ENCODE measurements at places on chromosomes 5 and 9.

DNA sequence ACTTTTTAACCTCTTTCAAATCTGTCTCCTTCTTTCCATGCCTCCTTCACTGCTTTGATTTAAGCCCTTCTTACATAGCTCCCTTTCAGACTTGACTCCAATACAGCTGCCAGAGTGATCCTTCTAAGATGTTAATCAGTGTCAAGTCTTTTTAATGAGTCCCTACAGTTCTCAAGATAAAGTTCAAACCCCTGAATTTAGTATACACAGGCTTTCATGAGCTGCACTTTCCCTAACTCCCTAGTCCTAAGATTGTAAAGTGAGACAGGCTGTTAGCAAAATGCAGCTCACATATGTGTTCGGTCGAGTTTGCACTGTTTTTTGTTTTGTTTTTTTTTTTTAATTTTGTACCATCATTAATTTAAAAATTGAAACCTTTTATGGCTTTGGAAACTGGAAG is 190.4 kb upstream of the VCAN start:
- DNase-seq = no peak

GRCh38 chr5:53825926-53826325 is 265.5 kb downstream of the NDUFS4 start:
- DNase-seq = no peak

DNA sequence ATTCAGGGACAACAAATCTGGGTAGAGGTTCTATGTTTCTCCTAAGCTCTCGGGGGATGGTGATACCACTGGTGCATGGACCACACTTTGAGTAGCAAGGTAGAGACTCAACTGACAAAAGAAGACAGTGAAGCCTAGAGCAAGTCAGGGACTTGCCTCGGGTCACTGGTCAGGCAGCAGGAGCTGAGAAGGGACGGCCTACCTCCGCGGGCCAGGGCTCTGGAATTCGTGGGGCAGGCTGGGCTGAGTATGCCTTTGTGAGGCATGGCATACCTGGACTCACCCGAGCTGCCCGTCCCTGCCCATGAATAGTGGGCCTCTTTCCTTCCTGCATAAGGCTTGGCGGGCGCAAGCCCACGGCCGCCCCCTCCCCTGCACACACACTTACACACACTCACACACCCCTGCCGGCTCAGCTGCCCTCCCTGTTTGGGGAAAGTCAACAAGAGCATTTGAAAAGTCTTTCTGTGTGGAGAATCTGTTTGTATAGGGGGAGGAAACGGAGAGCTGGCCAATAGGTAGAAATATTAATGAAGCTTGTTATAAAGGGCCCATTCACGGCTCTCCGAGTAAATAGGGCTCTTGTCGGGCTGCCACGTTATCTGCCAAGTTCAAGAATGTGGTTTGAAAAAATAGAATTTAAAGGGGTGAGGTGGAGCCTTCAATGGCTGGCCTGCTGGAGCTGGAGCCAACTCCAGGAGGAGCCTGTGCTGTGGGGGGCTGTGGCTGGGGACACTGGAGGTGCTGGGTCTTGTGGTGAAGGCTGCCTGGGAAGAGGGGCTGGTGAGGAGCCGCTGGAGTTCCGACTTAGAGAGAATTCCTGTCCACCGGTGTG is 19.1 kb upstream of the KIF12 start:
- DNase-seq = no peak

DNA sequence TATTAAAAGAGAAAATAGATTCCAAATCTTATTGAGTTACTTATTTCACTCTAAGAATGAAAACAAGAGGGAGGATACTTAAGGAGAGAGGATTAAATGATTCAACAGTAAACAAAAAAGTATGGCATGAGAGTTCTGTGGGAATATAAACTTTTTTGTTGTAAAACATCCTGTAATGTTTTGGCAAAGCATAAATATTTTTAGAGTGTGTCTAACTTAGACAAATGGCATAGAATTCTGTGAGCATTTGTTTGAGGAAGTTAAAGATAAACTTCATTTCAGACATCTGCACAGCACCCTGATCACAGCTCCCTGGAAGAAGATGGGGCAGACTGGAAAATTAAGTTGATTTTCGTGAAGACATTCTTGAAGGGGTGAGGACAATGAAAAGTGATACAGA is 246.8 kb upstream of the HAPLN1 start:
- no peak for DNase-seq

DNA sequence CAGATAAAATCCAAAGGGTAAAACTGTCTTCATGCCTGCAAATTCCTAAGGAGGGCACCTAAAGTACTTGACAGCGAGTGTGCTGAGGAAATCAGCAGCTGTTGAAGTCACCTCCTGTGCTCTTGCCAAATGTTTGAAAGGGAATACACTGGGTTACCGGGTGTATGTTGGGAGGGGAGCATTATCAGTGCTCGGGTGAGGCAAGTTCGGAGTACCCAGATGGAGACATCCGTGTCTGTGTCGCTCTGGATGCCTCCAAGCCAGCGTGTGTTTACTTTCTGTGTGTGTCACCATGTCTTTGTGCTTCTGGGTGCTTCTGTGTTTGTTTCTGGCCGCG is 727 bp upstream of the ADRB2 start:
- no peak for DNase-seq

GRCh38 chr9:101514071-101514470 is 19.6 kb upstream of the RNF20 start:
- no peak for DNase-seq

DNA sequence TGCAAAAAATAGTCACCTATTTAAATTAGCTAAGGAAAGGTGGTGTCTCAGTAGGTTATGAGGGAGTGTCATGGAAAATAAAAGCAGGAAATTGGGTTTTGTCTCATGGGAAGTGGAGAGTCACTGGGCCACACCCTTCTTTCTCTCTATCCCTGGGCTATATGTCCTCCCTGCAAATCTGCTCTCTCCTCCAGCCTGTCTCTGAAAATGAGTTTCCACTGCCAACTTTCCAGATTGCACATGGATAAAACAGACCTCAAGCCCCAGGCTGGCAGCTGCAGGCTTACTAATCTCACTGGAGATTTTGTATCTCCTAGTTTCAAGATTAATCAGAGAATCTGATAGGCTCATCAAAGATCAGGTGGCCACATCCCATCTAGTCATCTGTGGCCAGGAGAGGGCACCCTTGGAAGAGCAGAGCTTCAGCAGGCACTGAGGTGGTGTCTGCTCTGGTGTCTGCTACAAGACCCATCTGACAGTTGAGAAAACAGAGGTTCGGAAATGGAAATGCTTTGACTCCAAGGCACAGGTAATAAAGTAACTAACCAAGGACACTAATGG is 178.9 kb downstream of the MSX2 start:
- DNase-seq = no peak

DNA sequence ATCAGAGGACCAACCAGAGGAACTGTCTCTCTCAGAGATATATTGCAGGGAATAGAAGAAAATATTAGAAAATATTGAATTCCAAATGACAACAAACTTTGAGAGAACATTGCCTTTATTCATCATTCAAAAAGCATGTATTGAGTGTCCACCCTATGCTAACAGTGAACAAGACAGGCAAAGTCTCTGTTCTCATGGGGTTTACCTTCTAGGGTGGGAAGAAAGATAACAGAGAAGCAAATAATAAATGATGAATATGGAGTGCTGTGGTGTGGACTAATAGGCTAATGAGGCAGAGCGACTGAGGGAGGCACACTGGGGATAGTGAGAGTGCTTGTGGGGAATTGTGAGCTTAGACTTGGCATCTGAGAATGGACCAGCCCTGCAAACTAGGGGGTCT is 43.4 kb upstream of the SHB start:
- DNase-seq = no peak

GRCh38 chr5:67747096-67747495 is 468.5 kb upstream of the PIK3R1 start:
- no peak for DNase-seq

- DNase-seq = no peak
These were observed 206.2 kb upstream of the EFNA5 start for GRCh38 chr5:107876906-107877305.

DNA sequence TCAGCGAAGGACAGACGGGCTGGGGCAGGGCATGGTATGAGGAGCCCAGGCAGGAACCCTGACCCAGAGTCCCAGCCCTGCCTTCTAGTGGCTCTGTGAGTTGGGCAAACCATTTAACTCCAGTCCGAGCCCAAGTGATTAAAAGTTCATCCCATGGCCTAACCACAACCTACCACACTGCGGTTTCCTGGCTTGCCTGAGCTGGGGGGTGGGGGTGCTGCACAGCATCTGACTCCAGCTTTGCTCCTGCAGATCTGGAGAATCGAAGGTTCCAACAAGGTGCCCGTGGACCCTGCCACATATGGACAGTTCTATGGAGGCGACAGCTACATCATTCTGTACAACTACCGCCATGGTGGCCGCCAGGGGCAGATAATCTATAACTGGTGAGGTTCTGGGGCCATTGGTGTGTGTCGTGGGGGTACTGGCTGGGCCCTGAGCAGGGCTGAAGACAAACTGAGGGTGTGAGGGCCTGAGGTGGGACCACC is 49.0 kb downstream of the STOM start:
- DNase-seq = no peak

- no peak for DNase-seq
These were observed 111.2 kb downstream of the STRBP start for GRCh38 chr9:123157221-123157620.

- DNase-seq = no peak
These were observed 151.2 kb upstream of the ADRA1B start for GRCh38 chr5:159765135-159765433.

- no peak for DNase-seq
These were observed 33.8 kb downstream of the SVEP1 start for GRCh38 chr9:110545705-110546104.

DNA sequence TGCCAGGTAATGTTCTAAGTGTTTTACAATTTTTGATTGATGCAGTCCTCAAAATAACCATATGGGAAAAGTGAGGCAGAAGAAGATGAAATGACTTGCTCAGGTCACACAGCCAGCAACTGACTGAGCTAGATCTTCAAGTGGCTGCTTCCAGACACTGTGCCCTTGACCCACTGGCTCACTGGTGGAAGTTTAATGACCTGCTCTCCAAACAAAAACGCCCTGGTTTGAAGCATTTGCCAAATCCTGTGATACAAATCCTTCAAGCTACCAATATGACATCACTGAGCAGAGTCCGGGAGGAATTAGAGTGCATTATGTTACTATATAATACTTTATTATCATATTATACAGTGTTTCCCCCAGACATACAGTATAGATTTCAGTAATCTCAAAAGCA is 459.4 kb downstream of the GADD45G start:
- no peak for DNase-seq

DNA sequence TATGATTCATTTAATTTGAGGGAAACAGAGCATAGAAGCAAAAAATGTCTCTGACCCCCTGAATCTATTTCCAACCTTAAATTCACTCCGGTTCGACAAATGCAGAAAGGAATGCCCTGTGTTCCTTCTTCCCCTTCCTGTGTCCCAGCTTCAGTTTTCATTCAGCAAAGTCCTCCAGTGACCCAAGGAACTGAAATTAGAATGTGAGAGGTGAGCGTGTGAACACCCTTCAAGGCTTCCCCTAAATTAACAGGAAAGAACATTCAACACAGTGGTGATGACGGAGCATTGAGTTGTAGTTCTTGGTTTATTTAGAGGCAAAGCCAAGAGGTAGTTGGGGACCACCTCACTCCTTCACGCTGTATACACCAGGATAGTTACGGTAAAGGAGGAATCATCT is 97.6 kb upstream of the CTSL start:
- DNase-seq = no peak

DNA sequence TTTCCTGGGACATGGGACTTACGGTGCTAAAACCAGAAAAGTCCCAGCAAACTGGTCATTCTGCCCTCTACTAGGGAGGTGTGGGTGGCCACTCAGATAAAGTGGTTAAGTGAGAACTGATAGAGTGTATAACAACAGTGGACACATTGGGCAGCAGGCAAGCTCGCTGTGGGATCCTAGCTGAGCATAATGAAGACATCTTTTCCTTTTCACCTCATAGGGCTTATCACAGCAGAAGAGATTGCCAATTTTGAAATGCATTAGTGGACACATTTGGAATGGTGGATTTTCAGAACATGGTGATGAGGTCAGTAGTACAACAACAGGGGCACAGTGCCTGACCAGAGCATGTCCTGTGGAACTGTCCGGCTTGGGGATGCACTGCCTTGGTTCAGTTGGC is 477.1 kb upstream of the KIF2A start:
- no peak for DNase-seq

- DNase-seq = no peak
These were observed 50.6 kb downstream of the LNPEP start for GRCh38 chr5:96986450-96986849.

GRCh38 chr5:143084407-143084806 is 314.2 kb downstream of the ARHGAP26 start:
- DNase-seq = no peak

DNA sequence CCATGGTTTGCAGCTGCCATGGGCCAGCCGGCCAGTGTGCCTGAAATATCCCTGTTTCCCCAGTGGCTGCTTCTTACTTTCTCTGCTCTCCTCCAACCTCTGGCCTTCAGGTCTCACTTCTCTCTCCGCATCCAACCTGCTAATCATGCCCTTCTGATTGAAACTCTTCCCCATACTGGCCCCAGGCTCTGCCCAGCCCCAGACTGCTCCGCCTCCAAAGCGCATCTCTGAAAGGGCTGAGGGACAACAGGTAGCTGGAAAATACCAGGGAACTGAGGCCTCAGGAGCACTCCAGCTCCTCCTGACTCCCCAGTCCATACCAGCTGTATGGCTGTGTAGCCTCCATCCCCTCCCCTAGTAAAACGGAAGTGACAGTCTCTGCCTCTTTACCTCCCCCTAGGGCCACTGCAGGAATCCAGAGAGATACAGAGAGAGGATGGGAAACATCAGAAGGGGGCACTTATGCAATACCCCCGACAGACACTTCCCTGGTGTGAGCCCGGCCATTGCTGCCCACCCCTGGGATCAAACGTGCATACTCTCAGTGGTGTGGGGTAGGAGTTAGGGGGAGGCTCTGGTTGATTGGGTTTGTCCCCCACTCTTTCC is 34.2 kb downstream of the PAX5 start:
- no peak for DNase-seq

DNA sequence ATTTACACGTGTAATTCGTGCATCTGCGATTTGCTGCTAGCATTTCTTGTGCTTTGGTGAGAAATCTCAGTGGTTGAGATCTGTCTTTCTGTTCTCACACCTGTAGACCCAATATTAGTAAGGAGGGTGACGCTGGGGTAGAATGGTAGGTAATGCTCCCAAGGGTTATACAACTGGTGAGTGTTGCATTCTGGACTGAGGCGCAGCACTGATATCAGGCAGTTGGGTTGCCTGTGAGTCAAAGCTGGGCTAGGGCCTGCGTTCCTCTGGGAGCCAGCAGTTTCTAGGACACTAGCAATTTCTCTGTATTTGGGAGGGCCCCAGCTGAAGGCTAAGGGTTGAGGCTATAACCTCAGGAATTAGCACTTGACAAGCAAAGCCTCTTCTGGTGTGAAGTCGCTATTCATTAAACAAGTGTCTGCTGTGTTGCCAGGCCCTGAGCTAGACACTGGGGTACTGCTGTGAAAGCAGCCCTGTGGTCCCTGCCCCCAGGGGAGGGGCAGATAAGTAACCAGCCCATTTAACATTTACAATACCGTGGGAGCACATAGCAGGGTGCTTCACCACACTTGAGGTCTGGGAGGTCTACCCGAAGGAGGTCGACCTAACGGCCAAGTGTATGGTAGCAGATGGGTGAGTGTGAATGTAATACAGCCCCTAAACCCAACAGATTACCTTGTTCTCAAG is 28.7 kb downstream of the LARP1 start:
- DNase-seq = no peak

Data from CD4-positive, alpha-beta T cell treated with Interferon alpha-2 for 1 hour (primary cell).